D721Med (cell line): ENCODE measurements at places on chromosomes 2 and 18.

- DNase-seq, result no peak
Observed at GRCh38 chr2:241842620-241843211, 16.0 kb downstream of the PDCD1 start.

GRCh38 chr2:138503087-138503442 lies 1.5 kb downstream of the SPOPL start:
- DNase-seq, result no peak

DNA sequence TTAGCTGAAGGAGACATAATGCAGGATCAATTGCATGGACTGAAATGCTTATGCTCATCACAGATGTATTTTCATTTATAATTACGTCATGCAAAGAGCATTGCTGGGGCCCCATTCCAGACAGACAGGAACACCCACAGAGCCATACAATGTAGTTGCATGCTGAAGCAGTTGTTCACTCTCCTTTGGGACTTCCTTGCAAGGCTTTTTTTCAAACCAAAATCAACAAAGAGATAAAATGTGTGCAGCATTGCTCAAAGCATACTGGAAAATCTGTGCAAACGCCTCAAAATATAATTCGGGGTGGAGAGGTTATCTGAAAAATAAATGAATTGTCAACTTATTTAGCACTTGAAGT lies 463.2 kb downstream of the CDH2 start:
- no peak for DNase-seq

DNA sequence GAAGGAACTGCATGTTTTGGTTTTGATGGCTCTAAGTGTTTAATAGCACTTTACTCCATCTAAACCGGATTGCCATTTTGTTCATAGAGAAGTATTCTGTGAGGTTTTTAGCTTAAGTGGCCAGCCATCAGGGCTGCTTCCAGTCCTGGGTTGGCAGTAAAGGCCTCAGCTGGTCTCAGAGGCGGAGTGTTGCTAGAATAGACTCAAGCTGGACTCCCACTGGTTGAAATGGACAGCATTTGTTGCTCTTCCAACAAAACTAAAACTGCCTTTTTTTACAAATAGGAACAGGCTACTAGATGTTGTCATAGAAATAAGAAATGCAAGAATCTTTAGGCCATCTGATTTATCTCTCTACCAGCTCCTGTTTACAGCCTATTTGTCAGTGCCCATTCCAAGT lies 126.4 kb downstream of the MAIP1 start:
- no peak for DNase-seq

GRCh38 chr18:37964885-37965571 lies 399.4 kb upstream of the CELF4 start:
- no peak for DNase-seq
